ENCODE measurements at places on chromosomes 6 and 20.

- peak; percentile 49 for DNase-seq
Measured at GRCh38 chr20:43448748-43449535, 8.8 kb upstream of the SRSF6 start.

- no peak for DNase-seq
Measured at GRCh38 chr6:90658497-90658896, 71.6 kb upstream of the MAP3K7 start.

- peak; percentile 70 for DNase-seq
Measured at GRCh38 chr6:134097114-134097707, 44.8 kb upstream of the SLC2A12 start.

GRCh38 chr6:14585689-14586088 lies 468.1 kb downstream of the CD83 start:
- no peak for DNase-seq

DNA sequence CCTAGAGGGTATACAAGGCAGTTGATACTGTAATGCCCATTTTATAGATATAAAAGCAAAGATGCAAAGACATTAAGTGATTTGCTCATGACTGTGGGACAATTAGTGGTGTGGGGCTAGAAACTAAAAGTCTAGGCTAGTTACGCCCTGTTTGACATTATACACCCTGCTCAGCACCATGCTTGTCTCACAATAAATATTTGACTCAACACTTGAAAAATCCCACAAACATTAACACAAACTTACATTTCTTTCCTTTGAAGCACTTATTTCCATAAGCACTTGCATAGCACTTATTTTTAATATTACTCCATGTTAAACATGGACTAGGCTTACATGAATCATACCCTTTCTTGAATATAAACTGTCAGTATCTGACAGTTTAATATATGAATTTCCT lies 36.5 kb upstream of the SNRPB2 start:
- DNase-seq: no peak

GRCh38 chr6:137016356-137016755 lies 28.4 kb downstream of the IL20RA start:
- no peak for DNase-seq

DNA sequence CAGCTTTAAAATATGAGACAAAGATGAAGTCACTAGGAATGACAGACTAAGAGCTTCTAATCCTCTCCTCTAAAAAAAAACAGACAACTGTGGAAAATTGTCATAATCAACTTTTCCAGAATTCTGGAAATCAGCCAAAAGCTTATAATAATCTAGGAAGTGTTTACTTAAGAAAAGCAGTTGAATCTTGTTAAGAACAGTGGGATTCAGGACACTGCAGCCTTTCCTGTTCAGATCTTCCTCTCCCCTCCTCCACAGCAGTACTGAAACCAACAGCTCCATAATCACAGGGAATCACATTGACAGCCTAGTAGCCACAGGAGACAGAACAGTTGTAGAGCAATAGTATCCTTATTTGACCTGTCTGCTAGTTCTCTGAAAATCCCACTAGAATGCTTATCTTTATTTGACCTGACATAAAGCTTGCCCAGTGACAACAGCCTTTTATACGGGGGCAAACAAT lies 41.6 kb downstream of the IBTK start:
- no peak for DNase-seq

DNA sequence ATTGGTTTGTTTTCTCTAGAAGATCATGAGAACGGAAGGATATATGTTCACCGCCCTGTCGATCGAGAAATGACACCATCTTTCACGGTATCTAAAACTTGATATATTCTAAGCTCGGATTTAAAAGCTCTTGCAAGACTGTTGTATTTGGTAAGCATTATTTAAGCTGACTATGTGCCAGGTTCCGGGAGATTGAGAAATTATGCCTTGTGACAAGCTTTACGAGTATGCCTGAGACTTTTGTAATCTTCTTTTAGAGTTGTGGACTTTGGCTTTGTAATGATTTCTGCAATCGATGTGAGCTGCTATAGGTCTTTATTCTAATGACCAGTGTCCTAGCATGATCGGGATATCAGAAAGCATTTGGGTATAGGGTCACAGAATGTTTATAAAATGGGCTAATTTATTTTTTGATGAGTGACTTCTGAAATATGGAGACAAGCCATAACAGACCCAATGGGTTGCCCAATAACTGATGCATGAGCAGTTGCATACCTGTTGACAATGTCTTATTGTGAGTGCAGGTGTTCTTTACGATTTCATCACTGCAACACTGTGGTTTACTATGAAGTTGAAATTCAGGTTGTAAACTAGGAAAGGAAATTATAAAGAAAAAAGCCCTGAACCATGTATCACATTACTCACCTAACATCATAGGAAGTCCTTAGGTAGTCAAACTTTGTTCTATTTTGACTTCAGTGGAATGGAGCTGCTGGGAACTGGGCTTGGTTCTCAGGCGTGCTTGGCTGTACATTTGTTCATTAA lies 14.0 kb downstream of the CDH26 start:
- DNase-seq: no peak
